ENCODE measurements at places on chromosomes 7 and 10.
A peak's percentile ranks its signal among the peaks of the same experiment; 100 is the strongest.

GRCh38 chr7:19410106-19410505 lies 264.9 kb upstream of the FERD3L start:
- no peak overlapping the region for H3K4me3 ChIP-seq
- H3K36me3 ChIP-seq = no peaks in the 10 kb centered on the region
- peaks cover 7% of the 10 kb centered on the region for H3K4me1 ChIP-seq
- no peak overlapping the region for H3K27ac ChIP-seq
- no peaks in the 10 kb centered on the region for H3K27me3 ChIP-seq
- DNase-seq = no peak

- H3K27me3 ChIP-seq = no peaks in the 10 kb centered on the region
- peaks cover 2% of the 10 kb centered on the region for H3K4me1 ChIP-seq
- H3K4me3 ChIP-seq = no peak overlapping the region
- H3K27ac ChIP-seq = no peak overlapping the region
- DNase-seq = no peak
Observed at GRCh38 chr10:14111208-14111607, 219.5 kb downstream of the FRMD4A start.

DNA sequence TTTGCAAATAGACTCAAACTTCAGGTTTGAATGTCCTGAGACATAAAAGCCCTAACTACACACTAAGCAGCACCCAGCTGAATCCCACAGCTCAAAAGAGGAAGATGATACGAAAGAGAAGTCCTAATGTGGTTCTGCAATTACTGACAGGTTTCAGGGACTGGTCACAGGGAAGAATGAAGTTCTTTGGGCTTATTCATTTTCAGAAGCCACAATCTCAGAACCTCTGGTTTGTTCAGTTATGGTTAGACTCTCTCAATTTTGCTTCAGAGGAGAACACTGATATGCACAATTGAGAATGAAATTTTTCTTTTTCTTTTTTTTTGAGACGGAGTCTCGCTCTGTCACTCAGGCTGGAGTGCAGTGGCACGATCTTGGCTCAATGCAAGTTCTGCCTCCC lies 94.6 kb upstream of the FAM180A start:
- peaks cover 11% of the 10 kb centered on the region for H3K27me3 ChIP-seq

- H3K27ac ChIP-seq = no peak overlapping the region
- DNase-seq = no peak
- peaks cover 36% of the 10 kb centered on the region for H3K4me1 ChIP-seq
- H3K27me3 ChIP-seq = no peaks in the 10 kb centered on the region
- H3K4me3 ChIP-seq = no peak overlapping the region
- peaks cover 14% of the 10 kb centered on the region for H3K36me3 ChIP-seq
Observed at GRCh38 chr7:130275826-130276297, 9.2 kb downstream of the CPA2 start.

DNA sequence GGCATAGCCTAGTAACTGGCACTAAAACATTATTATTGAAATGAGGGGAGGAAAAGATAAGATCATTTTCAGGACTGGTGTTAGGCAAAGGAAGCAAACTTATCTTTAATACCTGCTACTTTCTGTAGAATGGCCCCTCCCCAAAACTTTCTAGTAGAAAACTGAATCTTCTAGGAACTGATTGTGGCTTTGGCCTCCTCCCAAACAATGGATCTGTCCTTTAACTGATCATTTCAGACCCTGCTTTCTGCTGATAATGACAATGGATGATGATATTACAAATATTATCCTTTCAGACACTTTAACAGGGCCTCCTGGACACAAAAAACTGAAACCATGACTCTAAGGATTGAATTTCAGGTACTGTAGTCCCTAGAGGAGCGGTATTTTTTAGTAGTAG lies 55.1 kb downstream of the EZH2 start:
- H3K27me3 ChIP-seq = no peaks in the 10 kb centered on the region
- H3K36me3 ChIP-seq = peaks cover 16% of the 10 kb centered on the region
- H3K4me3 ChIP-seq = no peak overlapping the region
- no peak for DNase-seq
- H3K27ac ChIP-seq = no peak overlapping the region

DNA sequence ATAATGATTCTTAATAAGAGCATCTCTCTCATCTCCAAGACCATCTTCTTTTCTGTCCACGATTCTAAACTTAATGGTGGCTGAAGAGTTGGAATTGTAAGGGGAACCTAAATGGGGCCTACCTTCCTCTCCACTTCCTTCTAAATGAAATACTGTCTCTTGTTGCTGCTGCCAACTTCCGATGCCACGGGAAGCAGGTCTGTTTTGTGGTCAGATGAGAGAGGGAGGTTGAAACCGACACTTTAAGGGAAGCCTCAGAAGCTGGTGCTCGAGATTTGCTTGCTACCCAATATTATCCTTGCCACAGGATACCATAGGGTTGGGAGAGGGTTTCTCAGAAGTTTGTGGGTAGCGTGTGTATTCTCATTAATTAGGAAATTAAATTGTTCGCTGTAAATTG lies 464.1 kb downstream of the SUGCT start:
- DNase-seq = no peak
- H3K36me3 ChIP-seq = no peaks in the 10 kb centered on the region
- no peaks in the 10 kb centered on the region for H3K27me3 ChIP-seq
- H3K27ac ChIP-seq = no peak overlapping the region

GRCh38 chr7:121016966-121017365 lies 28.5 kb downstream of the CPED1 start:
- no peaks in the 10 kb centered on the region for H3K36me3 ChIP-seq
- H3K4me1 ChIP-seq = peaks cover 4% of the 10 kb centered on the region
- DNase-seq = no peak

GRCh38 chr10:120783867-120784266 lies 67.3 kb upstream of the WDR11 start:
- no peak for DNase-seq
- no peaks in the 10 kb centered on the region for H3K4me1 ChIP-seq
- no peak overlapping the region for H3K27ac ChIP-seq
- no peak overlapping the region for H3K4me3 ChIP-seq
- H3K36me3 ChIP-seq = no peaks in the 10 kb centered on the region

GRCh38 chr7:120864141-120864900 lies 6.4 kb upstream of the TSPAN12 start:
- no peaks in the 10 kb centered on the region for H3K4me1 ChIP-seq
- no peaks in the 10 kb centered on the region for H3K27me3 ChIP-seq
- DNase-seq = no peak
- no peak overlapping the region for H3K27ac ChIP-seq
- no peak overlapping the region for H3K4me3 ChIP-seq

- H3K4me3 ChIP-seq = no peak overlapping the region
- peaks cover 26% of the 10 kb centered on the region for H3K4me1 ChIP-seq
- DNase-seq = no peak
- H3K27me3 ChIP-seq = no peaks in the 10 kb centered on the region
- H3K27ac ChIP-seq = no peak overlapping the region
Observed at GRCh38 chr7:2838873-2839578, 5.1 kb downstream of the GNA12 start.

GRCh38 chr7:32140210-32140939 lies 70.2 kb upstream of the PDE1C start:
- no peaks in the 10 kb centered on the region for H3K36me3 ChIP-seq
- no peak overlapping the region for H3K4me3 ChIP-seq
- no peaks in the 10 kb centered on the region for H3K4me1 ChIP-seq

GRCh38 chr7:140206616-140207389 lies 30.0 kb upstream of the KDM7A start:
- DNase-seq = no peak
- H3K4me3 ChIP-seq = no peak overlapping the region
- H3K4me1 ChIP-seq = peaks cover 4% of the 10 kb centered on the region
- H3K36me3 ChIP-seq = no peaks in the 10 kb centered on the region
- H3K27me3 ChIP-seq = peaks cover 13% of the 10 kb centered on the region

DNA sequence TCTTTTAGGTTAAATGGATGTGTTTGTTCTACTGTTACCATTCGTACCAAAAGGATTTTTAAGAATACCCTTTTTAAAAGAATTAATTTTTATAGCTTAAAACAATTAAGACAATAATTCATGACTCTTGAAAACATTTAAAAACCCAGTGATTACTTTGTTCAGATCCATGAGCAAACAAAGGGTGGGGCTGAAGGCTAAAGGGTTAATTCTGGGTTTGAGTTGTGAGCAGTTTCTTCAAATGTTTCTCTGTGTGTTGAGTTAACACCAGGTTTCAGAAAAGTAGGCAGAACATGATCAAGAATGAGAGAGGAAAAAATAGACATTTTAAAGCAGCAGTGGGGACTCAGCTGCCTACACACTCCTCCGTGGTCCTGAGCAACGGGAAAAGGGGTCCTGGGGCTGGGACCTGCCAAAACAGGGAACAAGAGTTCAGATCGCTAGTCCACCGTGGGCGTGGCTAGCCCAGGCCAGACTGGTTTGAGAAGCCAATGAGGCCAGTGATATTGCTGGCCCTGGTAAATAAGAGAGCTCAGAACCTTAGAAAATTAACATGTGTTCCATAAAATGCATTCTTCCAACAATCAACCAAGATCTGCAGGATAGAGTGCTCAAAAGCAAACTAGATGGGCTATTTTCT lies 14.9 kb upstream of the EZH2 start:
- H3K4me1 ChIP-seq = peaks cover 4% of the 10 kb centered on the region
- H3K27me3 ChIP-seq = no peaks in the 10 kb centered on the region
- DNase-seq = no peak
- H3K4me3 ChIP-seq = no peak overlapping the region
- H3K27ac ChIP-seq = peak overlapping the region; percentile 64

GRCh38 chr10:17366705-17367104 lies 87.7 kb downstream of the ST8SIA6 start:
- no peak for DNase-seq
- H3K36me3 ChIP-seq = peaks cover 2% of the 10 kb centered on the region
- H3K27me3 ChIP-seq = no peaks in the 10 kb centered on the region

- H3K27ac ChIP-seq = no peak overlapping the region
- H3K36me3 ChIP-seq = no peaks in the 10 kb centered on the region
- no peak overlapping the region for H3K4me3 ChIP-seq
- no peak for DNase-seq
- peaks cover 45% of the 10 kb centered on the region for H3K4me1 ChIP-seq
Observed at GRCh38 chr7:26684447-26684846, 179.9 kb downstream of the SKAP2 start.
